ENCODE measurements at places on chromosomes 6 and 20.

- no peak for DNase-seq
These were observed 23.1 kb downstream of the LBP start for GRCh38 chr20:38369389-38369788.

- DNase-seq: no peak
These were observed 33.4 kb downstream of the SLC2A4RG start for GRCh38 chr20:63772781-63773518.

GRCh38 chr6:134457941-134458340, 140.0 kb upstream of the SGK1 start:
- DNase-seq: no peak

DNA sequence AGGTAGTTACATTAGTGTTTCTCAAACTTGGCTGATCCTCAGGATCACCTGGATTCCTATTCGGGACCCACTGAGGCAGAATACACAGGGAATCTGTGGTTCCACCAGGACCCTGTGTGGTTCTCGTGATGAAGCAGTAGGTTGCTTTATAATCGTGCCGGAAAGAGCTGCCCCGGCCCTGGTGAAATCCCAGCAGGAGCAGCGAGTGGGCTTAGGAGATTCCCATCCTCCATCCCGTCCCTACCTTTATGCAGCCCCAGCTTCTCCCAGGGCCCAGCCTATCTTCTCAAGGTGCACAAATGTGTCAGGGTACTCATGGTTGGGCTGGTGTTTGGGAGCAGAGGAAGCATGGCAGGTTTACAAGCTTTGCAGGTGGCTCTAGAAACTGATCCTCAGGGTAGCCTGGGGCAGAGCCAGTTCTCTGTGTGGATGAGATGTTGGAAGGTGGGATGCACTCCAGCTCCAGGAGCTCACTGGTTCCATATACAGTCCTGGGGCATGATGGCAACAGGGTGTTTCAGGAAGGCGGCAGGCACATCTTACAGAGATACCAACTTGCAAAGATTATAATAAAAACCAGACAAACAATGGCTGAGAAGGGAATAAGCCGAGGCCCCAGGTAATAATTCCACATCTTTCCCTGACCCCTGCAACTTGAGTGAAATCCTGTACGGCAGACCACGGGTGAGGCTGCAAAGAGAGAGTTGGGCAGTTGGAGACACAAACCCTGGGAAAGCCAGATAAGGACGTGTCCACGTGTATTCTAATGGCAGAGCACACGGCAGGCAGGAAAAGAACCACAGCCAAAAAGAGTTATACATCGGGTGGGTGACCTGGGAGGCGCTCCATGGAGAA, 5.9 kb downstream of the SLC22A1 start:
- DNase-seq: no peak

DNA sequence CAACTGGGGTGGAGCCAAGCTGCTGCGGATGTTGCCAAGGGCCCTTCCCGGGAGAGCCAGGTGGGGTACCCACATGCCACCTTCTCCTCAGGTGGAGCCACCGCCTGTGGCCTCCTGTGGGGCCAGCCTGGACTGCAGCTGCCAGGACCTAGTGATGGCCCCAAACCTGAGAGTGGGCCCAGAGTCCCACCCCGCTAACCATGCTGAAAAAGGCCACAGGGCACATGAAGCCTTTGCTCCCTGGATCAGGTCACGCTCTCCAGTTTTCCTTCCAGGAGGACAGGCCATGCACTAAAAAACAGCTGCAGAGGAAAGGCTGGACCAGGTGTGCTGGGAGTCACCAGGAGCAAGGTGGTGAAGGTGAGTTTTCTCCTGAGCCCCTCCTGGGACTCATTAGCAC, 73.9 kb upstream of the SLC22A16 start:
- DNase-seq: no peak

DNA sequence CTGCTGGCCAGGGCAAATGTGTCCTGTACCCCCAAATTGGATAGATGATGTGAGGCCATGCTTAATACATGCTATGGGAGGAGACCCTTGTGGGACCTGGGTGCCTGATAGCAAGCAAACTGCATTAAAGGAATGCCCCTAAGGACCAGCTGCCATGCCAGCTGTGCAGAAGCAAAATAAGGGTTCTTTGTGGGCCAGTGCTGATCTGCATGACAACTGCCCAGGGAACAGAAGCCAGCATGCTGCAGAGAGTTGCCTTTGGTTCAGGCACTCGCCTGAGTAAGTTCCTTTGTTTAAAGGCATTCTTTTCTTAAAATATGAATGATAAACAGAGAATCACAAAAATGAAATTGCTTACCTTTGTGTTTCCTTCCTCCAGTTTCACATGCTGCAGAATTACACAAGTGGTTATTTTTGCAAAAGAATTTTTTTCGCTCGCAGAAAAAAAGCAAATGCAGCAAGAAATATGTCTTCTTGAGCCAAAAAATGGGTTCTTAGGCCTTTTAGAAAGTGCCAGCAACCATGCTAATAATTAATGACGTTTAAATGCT, 6.9 kb upstream of the SYNDIG1 start:
- DNase-seq: no peak

- DNase-seq: no peak
These were observed 8.9 kb downstream of the SMLR1 start for GRCh38 chr6:130836055-130836640.

Measured in cerebellar nuclear complex (tissue), 1 donor.